ENCODE measurements at places on chromosomes 3 and 15.
A peak's percentile ranks its signal among the peaks of the same experiment; 100 is the strongest.

GRCh38 chr3:59016930-59017616 is 32.8 kb downstream of the CFAP20DC start:
- no peak for DNase-seq

DNA sequence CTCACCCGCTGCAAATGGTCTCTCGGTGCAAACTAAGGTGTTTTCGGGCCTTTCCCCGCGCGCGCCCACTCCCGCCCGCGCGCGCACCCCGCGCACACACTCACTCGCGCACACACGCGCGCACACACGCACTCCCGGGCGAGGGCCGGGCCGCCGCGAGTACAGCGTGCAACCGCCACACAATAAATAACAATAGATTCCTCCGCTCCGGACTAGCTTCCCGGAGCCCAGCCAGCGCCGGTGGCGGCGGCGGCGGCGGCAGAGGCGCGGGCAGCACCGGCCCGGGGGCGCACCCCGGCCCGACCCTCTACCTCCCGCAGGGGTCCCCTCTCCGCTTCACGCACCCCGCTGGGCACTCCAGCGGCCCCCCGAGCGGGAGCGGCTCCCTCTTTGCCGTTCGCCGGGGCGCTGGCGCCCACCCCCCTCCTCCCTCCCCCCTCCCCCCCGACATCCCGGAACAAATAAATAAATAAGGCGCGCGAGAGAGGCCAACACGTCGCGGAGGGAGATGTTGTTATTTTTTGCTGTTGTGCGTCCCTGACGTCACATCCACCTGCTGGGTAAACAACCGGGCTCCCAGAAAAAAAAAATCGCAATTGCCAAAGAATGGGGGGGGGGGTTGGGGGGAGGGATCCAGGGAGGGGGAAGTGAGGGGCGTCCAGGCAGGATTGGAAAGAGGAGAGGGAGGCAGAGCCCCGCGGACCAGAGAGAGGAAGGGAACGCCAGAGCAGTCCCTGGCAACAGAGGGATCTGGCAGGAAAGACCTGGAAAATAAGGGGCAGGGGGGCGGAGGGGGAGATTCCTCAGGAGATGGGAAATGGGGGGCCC is at the start of gene FOXP1:
Gene FOXP1, minus strand, starts transcription at position 163 of the 828 bp plus-strand sequence. CDS start 385,347 bp downstream, outside the sequence.
- DNase-seq = peak; percentile 79

DNA sequence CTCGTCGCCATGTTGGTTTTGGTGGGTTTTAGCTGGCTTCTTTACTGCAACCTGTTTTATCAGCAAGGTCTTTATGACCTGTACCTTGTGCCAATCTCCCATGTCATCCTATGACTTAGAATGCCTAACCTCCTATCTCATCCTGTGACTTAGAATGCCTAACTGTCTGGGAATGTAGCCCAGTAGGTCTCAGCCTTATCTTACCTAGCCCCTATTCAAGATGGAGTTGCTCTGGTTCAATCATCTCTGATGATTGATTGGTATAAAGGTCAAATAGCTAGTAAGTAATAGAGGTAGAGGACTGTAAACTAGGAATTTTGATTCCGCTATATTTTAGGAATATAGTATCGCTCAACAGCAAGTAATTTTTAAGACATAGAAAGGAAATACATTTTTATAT is 1.3 kb upstream of the ACKR2 start:
- no peak for DNase-seq

DNA sequence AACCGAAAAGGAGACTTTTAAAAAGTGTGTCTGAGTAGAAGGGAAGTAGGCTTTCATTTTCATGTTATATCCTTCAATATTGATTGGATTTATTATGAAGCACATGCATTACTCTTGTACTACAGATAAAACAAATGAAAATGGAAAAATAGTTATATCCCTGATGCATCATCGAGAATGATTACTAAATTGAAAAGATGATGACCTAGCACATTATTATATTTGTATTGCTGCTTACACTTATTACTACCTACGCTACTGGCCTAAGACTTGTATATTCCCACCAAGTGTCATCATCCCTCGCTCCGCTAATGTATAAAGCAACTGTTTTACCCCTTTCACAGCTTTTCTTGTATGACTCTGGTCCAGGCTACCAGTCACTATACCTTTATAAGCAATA is 922.4 kb downstream of the DIPK2A start:
- no peak for DNase-seq

GRCh38 chr15:67501177-67501835 is 19.6 kb upstream of the C15orf61 start:
- peak; percentile 1 for DNase-seq

DNA sequence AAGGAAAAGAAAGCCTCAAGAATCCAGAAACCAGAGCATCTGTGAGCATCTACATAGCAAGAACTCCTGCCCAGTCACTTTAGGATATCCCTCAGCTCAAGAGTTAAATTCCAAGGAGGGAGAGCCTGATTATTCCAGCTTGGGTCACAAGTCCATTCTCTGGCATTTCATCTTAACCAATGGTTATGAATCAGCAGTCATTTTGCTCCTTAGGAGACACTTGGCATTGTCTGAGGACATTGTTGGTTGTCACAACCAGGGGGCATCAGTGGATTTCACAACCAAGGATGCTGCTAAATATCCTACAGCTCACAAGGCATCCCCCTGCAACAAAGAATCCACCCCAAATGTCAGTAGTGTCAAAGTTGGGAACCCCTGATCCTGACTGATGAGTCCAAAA is 51.0 kb upstream of the LMCD1 start:
- no peak for DNase-seq

- no peak for DNase-seq
Observed at GRCh38 chr3:49410846-49411534, 786 bp downstream of the RHOA start.

GRCh38 chr15:51874751-51875644 is 45.5 kb downstream of the TMOD3 start:
- no peak for DNase-seq

DNA sequence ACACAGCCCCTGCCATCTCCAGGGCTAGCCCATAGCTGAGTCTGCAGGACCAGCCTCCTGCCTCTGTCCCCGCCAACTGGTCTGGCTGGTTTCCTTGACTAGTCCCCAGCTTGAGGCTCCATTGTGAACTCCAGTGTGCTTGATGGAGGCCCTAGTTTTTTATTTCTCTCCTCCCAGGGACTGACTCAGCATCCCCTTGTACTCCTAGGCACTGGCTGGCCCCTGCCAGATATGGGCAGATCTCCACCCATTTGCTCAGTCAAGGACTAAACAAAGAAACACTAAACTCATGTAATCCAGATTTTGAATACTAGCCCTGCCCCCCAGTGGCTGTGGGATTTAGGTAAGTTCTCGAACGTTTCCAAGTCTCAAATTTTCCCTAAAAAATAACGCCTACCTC is 415.4 kb upstream of the RORA start:
- DNase-seq = no peak

DNA sequence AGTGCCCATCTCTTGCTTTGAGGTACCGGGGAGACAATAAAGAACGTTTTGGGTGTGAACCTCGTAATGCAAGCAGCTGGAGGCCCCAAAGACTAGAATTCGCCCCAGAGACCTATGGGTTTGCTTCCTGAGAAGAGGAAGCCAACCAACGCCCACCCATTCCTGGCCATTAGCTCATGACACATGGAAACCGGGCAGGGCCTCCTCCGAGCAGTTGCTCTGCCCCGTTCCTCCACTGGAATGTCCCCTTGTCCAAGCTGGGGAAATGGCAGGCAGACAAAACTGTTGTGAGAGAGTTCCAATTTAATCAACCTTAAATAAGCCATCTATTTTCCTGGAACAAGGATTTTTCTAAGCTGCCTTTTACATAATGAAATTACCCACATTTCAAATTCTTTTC is 250.9 kb upstream of the IGF1R start:
- DNase-seq = no peak

- DNase-seq = no peak
Observed at GRCh38 chr15:69895202-69895601, 202.5 kb downstream of the TLE3 start.

GRCh38 chr15:90327311-90327710 is 24.8 kb upstream of the ZNF774 start:
- DNase-seq = no peak

- no peak for DNase-seq
Observed at GRCh38 chr3:34865346-34865745, 774.0 kb upstream of the ARPP21 start.

DNA sequence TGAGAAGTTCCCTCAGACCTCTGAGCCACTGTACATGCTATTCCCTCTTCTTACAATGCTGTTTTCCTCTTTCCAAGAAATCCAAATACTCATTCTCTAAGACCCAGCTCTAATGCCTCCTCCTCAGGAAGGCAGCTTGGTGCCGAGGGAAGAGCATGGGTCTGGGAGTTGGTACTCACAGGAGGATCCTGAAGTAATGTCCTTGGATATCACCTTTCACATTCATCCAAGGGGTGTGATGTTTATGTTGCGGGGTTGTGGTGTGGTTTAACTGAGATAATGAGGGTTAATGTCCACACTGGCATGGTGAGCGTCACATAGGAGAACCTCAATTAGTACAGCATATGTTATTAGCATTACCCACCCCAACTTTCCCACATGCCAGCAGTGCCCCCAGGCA is 31.9 kb downstream of the MYL3 start:
- DNase-seq = no peak

DNA sequence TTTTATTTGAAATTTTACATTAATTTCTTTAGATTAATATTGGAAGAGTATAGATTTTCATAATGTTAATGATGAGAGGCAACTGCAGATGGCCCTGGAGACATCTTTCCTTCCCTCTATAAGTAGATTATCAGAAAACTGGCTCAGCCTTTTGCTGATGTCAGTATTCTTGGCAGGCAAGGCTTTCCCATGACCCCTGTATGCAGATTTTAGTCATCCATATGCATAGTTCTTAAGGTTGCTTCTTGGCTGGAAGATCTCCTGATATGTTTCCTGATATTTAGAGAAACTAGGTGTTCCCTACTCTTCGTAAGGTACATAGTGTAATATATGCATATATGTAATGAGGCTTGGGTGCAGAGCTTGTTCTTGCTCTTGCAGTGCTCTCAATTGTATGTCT is 911.4 kb downstream of the EPHA3 start:
- DNase-seq = no peak

All from NCI-H345 (cell line).